ENCODE measurements at places on chromosomes 5 and 9.

DNA sequence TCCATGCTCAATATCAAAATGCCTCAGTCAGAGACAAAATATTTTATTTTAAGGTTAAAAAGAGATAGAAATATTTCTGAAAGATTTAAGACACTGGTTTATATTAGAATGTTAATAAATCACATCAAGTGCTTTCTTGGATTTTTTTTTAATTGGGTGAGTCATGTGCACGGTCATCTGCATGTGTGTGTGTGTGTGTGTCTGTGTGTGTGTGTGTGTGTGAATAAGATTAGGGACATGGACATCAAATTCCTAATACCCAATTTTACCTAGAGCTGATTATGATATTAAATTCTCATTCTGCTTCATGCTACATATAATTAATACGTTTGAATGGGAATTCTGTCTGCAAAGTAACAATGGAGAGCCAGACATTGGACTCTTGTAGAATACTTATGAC lies 122.9 kb downstream of the BASP1 start:
- DNase-seq = no peak

DNA sequence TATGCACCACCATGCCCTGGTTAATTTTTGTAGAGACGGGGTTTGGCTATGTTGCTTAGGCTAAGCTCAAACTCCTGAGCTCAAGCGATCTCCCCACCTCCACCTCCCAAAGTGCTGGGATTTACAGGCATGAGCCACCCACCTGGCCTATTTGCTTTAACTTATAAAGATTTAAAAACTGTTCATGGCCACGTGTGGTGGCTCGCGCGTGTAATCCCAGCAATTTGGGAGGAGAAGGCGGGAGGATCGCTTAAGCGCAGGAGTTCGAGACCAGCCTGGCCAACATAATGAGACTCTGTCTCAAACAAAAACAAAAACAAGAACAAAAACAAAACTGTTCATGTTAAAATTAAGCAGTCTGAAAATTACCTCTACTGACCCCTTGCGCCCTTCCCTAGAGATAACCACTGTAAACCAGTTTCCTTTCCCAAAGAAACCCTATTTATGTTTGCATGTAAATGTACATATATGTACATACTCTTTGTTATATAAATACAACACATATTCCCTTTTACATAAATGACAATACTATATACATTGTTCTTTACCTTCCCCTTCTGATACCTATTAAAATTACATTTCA lies 1.5 kb downstream of the AK6 start:
- DNase-seq = no peak

- DNase-seq = no peak
Measured at GRCh38 chr9:136686794-136687711, at the start of gene AGPAT2. Gene AGPAT2 (minus strand): TSS chr9:136687457. CDS start chr9:136687357, 100 bp downstream.

GRCh38 chr5:50889790-50890189 lies 223.4 kb downstream of the PARP8 start:
- DNase-seq = peak; percentile 1

DNA sequence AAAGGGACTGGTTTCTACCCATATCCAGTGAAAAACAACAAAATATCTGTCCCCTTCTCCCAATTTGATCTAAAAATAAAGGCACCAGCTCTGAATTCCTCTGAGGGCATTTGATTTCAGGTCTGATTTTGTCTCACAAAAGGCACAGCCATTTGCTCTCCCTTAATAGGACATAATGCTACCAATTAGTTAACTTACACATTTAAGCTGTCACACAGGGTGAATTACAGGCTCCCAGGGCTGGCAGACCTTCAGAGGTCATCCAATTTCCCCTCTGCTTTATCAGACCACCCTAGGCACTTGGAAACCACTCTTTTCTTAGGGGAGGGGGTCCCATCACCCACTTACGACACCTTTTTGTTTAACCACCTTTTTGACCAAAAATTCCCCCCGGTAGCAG lies 319.9 kb downstream of the SPOCK1 start:
- no peak for DNase-seq

- DNase-seq = no peak
Measured at GRCh38 chr5:103033696-103034095, 86.2 kb downstream of the GIN1 start.

GRCh38 chr5:95631255-95631958 lies 11.5 kb downstream of the GPR150 start:
- peak; percentile 44 for DNase-seq

- no peak for DNase-seq
Measured at GRCh38 chr9:97812247-97812543, 40.8 kb upstream of the FOXE1 start.

- DNase-seq = no peak
Measured at GRCh38 chr5:40832345-40832744, 2.7 kb downstream of the RPL37 start.

DNA sequence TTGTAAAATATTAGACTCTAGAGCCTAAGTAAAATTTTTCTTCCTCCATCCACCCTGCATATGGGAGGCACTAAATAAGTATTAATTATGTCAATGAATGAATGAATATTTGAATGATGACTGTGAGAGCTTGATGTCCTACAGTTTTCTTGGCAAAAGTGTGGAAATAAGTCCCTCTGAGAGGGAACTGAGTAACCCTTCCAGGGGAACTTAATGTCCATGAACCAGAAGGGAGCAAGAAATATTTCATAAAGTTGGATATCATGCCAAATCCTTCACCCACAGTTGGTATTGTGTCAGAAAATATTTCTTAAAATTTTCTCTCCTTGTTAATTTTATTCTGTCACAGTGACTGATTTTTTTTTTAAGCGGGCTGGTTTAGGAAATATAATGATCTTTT lies 36.6 kb downstream of the NNT start:
- no peak for DNase-seq

DNA sequence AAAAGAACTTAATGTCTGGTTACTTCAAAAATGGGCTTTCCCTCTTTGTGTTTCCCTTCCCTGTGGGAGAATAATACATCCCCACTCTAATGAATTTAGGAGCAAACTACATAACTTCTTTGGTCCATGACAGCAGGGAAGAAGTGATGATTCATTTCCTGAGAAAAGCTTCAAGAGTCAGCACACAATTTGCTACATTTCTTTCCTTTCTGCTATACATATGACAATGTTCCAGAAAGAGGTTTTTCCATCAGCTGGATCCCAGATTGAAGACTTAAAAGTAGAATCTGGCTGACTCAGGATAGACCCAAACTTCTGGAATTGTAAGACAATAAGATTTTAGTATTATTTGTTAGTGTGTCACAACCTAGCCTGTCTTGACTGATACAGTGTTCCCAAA lies 126.1 kb downstream of the DRD1 start:
- no peak for DNase-seq

DNA sequence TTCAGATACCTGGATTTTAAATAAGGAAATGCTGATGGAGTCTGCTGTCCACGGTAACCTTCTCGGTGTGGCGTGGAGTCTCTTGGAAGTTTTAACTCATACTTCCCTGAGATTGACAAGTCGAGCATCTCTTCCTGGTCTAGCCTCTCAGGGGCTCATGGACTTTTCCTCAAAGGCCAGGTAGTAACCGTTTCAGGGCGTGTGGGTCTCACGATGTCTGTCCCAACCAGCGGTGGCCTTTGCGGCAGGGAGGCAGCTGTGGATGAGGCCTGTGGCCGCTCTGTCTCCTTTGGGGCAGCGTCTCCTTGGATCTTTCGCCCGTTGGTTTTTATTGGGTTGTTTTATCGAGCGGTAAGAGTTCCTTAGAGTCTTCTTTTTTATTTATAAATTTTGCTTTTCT lies 32.8 kb downstream of the CEP72 start:
- DNase-seq = no peak

DNA sequence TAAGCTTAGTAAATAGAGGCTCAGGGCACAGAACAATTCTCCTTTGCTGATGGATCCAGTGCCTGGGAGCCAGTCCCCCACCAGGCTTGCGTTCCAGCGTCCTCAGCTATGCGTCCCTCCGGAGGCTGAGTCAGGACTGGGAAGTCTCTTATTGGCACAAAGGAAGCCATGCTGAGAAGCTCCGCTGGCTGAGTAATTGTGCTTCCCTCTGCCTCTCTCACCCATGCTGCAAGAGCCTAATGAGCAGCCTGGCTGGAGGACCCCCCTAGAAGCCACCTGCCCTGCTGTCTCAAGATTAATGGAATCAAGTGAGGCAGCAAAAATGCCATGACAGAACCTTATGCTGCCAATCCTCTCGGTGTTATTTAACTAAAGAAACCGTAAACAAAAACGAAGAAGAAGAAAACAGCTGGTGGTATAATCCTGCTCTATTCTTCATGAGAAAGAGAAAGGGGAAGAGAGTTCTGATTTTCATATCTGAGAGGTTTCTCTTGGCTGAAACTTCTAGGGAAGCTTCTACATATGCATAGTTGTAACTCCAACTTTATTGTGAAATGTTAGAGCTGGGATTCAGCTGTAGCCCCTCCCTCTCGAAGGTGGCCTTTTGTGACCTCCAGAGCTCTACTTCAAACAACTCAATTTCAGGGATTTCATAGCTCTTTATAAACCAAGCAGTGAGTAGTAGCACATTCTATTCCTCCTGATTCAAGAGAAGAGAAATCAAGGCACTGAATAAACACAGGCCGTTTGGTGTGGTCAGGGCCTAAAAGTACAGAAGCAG lies 185.4 kb upstream of the SEMA6A start:
- no peak for DNase-seq

- DNase-seq = no peak
Measured at GRCh38 chr5:1536871-1537602, 13.3 kb upstream of the LPCAT1 start.

DNA sequence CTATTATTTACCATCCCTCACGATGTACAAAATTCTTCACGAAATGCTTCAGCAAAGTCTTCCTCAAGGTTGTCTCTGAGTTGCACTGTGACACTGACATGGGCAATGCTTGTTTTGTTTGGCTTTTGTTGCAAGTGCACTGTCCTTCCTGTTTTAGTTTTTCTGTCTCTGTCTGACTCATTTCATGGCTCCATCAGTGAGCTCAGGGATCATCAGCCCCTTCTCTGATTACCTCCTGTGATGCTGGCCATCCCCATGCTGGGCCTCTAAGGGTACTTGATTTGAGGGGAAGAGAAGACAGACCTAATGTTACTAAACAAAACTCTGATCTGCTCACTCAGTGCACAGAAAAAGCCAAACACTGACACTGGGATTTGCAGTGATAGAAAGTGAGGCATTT lies 37.6 kb upstream of the STX17 start:
- no peak for DNase-seq

DNA sequence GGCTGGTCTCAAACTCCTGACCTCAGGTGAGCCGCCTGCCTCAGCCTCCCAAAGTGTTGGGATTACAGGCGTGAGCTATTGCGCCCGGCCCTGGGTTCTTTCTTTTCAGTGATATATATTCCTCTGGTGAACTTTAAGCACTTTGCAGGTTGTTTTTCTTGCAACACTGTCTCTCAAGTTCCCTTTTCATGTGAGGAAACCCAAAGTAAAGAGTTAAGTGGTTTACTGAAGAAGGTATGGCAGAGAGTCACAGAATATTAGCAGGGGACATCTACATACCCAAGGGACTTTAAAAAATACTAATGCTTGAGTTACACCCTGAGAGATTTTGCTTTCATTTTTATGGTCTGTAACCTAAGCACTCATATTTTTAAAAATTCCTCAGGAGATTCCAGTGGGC lies 6.7 kb upstream of the GAPT start:
- no peak for DNase-seq

DNA sequence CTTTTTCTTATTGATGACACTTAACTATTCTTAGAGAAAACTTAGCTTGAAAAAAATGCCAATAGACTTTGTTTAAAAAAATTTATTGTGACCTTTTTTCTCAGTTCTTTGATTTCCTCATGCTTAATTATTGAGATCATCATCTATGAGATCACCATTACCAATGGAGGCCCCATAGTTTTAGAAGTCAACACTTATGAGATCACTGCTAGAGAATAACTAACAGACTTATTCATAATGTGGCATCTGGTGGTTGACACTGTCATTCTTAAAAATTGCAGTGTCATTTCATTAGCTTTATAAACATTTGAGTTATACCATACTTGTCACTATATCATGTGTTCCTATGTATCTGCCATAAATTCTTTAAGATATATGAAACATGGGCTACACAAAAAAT lies 14.9 kb upstream of the FEM1C start:
- DNase-seq = no peak

DNA sequence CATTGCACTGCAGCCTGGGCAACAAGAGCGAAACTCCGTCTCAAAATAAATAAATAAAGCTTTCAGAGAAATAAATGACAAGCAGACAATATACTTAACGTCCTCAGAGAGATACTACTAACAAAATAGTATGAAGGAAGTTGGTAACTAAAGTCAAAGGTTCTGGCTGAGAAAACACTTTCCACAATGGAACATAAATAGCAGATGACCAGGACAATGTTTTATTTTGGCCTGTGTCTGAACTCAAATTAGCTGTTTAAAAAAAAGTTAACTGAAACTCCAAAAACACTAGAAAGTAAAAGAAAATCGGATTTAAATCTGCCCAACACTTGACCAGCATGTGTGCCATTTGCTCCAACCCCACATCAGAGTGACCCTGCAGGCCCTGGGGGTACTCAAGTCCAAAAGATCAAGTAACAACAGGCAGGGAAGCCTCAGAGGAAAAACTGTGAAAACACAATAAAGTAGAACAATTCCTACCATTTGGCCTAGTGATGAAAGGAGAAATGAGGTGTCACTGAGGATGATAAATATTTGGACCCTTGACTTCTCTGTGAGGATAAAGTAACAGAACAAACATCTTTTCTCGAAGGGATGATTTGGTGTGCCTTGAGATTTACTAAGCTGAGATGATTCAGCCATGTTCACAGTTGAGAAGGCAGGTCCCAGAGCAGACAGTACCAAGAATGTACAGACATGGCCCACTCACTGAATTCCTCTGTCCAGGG lies 47.7 kb downstream of the LHFPL2 start:
- DNase-seq = no peak

GRCh38 chr9:110801426-110801825 lies 132.8 kb downstream of the MUSK start:
- DNase-seq = no peak

DNA sequence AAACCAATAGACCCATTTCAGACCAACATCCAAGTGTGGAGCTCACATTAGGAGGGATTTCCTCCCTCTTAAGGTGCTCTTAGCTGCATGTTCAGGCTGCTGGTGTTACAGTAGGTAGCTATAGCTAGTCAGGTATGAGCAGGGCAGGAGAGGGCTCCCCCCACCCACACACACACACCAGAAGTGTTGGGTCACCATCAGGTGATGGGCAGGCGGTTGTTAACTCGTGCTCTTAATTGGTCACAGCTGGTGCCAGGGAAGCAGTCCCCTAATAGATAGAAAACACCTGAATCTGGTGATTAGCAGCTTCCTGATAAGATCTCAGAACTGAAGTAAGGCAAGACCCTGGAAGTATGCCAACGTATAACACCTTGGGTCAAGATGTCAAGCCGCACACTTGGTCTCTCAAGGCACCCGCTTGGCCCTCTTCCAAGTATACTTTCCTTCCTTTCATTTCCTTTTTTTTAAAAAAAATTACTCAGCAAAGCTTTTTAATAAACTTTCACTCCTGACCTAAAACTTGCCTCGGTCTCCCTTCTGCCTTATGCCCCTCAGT lies 532.4 kb downstream of the DNAH5 start:
- no peak for DNase-seq
